CD4-positive, alpha-beta memory T cell (primary cell): ENCODE measurements at places on chromosomes 3 and 15. TPM values are rescaled to one million over a fixed set of nuclear protein-coding genes. Genes with fewer than 3 reads are reported as not detected.

The RLBP1 gene
- polyA plus RNA-seq: not detected

- no peak for DNase-seq
Observed at GRCh38 chr15:90840954-90841353, 27.4 kb upstream of the FURIN start.

The KIF23 gene
- not detected for polyA plus RNA-seq

DNA sequence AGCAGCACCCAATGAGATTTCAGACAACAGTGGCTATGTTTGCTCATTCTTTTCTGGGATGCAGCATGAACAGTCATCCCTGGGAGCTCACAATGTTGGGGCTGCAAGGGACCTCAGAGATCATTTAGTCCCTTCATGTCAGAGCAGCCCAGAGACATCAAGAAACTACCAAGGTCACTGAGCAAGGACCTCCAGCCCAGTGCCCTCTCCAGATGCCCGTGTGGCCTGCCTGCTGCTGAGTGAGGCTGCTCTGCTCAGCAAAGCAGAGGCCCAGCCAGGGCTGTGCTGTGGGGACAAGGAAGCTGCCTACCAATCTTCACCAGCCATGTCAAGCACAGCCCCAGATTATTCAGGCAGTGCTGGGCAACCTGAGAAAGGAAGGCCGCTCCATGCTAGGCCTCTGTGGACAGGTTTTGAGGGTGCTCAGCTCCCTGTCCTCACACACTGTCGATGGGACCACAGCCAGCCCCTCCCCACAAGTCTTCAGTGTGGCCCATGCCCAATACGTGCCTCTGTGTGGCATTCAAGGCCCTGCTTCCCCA lies 99.7 kb downstream of the DAPK2 start:
- DNase-seq: no peak

GRCh38 chr3:23438657-23439056 lies 235.5 kb downstream of the UBE2E2 start:
- DNase-seq: no peak

The EPHA6 gene
- not detected for polyA plus RNA-seq

The GABRB3 gene
- not detected for polyA plus RNA-seq

DNA sequence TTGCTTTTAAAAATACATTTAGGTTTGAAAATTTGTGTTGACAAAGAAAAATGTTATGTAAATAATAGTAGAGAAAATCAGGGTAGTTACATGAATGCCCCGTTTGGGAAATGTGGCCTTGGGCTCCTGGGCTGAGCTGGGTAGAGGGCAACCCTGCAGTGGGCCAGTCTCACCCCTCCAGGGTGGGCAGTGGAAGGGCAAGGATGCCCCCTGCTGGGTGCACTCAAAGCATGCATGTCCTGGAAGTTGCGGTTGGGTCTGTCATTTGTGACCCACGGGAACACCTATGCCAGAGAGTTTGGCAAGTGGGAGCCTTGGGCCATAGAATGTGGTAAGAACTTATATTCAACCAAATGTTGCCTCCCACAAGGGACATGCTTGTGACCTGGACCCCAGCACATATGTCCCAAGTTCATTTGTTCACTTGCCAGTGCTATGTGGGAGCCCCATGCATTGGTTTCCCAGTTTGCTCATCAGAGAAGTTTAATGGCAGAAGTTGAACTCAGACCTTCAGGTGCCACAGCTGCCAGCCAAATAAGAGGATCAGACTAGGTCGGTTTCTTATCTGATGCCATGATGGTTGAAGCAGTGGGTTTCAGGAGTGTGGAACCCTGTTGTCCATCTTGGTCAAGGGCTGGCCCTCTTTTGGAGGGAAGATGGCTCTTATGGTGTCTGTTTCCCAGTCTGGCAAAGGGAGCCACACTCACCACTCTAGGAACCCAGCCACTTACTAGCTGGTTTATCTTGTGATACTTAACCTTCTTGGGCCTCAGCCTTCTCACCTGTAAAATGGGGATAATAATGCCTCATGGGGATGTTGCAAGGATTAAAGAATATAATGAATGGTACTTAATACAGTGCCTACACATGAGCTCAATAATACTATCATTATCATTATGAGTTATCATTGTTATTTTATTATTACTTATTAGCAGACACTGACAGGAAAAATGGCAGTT lies 2.5 kb upstream of the PLCB2 start:
- peak; percentile 47 for DNase-seq

The FILIP1L gene
- polyA plus RNA-seq: not detected

DNA sequence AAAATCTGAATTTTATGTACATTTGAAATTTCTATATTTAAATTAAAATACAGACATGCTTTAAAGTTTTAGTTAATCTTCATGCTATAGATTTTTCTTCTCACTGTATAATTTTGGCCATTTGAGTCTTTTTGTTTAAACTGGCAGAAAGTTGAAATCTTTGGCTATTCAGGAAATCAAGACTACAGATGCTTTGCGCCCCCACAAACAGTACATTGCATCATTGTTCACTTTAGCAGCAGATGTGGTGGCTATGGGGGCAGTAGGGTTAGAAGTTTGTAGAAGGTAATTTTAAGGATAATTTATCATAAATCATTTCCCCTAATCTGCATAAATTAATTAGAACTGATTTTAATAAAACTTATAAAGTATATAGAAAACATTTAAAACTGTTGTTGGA lies 20.9 kb downstream of the SPPL2A start:
- no peak for DNase-seq

GRCh38 chr3:37375184-37376127 lies 201.1 kb upstream of the LRRFIP2 start:
- no peak for DNase-seq

DNA sequence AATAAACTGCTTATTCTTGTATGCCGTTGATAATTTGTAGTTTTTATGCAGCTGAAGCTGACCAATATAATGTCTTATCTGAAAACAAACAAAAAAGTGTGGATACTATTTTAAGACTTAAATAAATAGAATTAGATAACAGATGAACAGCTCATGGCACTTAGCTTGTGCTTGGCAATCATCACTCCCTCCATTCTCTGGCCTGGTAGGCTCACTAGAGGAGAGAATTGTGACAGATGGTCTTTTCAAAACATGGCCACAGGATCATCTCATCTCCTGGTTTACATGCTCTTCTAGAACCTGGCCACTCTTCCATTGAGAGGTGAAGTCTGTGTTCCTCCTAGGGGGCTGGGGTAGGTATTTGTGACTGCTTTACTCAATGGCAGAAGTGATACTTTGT lies 58.4 kb upstream of the RBP1 start:
- no peak for DNase-seq

- no peak for DNase-seq
Observed at GRCh38 chr3:98180319-98180890, 13.9 kb downstream of the OR5H15 start.

DNA sequence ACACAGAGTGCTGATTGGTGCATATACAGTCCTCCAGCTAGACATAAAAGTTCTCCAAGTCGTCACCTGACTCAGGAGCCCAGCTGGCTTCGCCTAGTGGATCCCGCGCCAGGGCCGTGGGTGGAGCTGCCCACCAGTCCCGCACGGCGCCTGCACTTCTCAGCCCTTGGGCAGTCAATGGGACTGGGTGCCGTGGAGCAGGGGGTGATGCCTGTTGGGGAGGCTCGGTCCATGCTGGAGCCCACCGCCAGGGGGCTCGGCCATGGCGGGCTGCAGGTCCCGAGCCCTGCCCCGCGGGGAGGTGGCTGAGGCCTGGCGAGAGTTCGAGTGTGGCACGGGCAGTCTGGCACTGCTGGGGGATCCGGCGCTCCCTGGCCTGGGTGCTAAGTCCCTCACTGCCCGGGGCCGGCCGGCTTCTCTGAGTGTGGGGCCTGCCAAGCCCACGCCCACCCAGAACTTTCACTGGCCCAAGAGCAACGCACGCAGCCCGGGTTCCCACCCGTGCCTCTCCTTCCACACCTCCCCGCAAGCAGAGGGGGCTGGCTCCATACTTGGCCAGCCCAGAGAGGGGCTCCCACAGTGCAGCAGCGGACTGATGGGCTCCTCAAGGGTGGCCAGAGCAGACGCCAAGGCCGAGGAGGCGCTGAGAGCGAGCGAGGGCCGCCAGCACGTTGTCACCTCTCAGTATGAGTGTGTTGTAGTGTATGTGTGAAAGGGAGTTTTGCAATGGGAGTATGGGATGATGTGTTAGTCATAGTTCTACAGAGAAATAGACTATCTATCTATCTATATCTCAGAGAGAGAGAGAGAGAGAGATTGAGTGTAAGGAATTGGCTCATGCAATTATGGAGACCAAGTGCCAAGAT lies 69.0 kb downstream of the UBE2E2 start:
- no peak for DNase-seq

DNA sequence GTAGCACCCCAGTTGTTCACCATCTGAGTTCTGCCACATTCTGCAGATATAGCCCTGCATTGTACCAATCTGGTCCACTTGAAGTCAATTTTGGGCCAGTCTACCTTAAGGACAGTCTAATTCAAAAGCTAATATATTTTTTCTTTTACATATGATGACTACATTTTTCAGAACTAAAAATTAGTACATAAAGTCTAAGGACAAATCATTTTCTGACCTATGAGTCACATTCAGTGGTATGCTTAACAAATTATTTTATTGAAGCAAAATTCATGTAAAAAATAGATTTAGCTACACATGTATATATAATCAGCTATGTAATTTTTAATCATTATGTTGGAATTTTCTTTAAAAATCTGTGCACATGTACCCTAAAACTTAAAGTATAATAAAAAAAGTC lies 52.1 kb upstream of the IL12A start:
- no peak for DNase-seq

- DNase-seq: peak; percentile 52
Observed at GRCh38 chr3:129282727-129283327, 4.2 kb downstream of the HMCES start.

DNA sequence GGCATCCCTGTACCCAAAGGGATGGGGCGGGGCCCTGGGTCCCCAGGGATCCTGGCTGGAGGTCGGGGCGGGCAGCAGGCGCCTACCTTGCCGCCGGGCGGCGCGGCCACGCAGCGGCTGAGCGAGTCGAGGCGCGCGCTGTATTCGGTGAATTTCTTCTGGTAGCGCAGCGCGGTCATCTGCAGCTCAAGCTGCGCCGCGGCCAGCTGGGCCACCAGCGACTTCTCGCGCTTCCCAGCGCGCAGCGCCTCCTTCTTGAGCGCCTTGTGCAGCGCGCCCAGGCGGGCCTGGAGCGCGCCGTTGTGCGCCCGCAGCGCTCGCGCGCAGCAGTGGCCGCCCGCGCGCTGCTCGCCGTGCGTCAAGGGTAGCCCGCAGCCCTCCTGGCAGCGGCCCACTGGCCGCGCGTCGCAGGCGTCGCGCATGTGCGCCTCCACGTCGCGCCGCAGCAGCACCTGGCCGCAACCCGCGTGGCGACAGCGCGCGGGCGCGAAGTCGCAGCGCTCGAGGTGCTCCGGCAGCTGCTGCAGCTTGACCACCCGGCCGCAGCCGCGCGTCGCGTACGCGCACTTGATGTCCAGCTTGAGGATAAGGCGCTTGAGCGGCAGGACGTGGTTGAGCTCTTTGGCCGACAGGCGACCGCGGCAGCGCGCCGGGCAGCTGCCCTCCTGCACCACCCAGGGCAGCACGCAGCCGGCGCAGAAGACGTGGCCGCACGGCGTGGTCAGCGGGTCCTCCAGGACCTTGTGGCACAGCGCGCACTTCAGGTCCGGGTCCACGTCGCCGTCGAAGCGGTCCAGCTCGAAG lies 522 bp downstream of the PDZRN3 start:
- no peak for DNase-seq

The ERICH6 gene
- polyA plus RNA-seq: 0.75 TPM

The CCDC174 gene
- 28.3 TPM for polyA plus RNA-seq

The MGA gene
- 20.7 TPM for polyA plus RNA-seq

- no peak for DNase-seq
Observed at GRCh38 chr3:38345879-38346586, 552 bp upstream of the XYLB start.

DNA sequence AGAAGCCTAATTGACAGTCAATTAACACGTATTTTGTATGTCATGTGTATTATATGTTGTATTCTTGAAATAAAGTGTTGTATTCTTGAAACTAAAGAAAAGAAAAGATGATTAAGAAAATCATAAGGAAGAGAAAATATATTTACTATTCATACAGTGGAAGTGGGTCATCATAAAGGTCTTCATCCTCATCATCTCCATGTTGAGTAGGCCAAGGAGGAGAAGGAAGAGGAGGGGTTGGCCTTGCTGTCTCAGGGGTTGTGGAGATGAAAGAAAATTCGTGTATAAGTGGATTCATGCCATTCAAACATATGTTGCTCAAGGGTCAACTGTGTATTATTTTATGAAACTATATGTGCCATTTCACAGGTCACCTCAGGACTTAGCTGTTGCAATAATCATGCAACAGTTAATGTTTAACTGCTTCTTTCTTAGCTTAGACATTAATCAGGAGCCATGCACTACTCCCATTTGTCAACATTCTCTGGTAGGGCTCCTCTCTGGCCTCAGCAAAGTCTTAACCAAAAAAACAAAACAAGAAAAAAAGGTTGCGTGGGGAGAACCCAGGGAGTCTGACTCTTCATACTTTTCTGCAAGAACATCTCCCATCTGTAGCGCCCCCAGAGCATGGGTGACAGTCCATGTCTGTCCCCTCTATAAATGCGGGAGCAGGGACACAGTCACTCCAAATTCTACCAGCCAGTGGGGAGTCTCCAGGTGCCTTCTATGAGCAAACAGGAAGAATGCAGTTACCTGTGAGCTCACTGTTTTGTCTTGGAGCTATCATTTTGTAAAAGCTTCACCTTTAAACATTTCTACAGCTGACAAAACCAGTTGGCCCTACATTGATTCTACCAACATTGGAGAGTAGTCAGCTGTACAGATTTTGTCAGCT lies 19.9 kb upstream of the LRRC2 start:
- DNase-seq: no peak

GRCh38 chr3:107414325-107414964 lies 37.2 kb downstream of the CCDC54 start:
- no peak for DNase-seq
